ENCODE measurements at places on chromosomes 7 and 10. TPM values are rescaled to one million over a fixed set of nuclear protein-coding genes. Genes with fewer than 3 reads are reported as not detected.

DNA sequence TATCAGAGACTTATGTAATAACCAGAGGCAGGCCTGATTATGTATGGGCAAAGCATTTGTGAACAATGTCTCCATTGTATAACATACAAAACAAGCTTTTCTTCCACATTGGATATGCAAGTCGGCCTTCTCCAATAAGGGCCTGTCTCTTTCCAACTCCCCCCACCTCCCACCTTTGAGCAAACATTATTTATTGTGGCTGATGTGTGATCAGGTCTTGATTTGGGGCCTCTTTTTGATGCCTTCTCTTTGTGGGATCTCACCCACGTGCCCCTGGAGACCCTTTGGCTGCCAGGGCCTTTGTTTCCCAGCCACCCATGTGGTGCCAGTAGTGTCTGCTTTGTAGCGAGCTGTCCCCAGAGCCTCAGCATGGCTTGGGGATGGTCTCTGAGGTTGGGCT is 53.0 kb downstream of the TCF7L2 start:
- no peak for DNase-seq

The SPDYE11 gene
- not detected for total RNA-seq

DNA sequence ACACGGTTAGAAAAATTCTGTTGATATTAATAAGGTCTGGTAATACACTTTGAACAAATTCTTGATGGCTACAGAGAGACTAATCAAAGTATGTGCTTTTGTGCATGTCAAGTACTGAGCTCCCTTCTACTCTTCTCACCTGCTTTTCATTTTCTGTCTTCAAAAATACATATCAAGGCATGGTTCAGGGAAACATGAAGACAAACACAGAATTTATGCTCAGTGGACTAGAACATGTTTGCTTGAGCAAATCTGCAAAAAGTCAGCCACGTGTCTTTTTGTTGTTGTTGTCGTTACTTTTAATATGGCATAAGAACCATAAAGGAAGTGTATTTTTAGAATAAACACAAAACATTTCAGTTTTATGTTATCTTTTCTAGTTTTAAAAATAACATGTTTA is 21.9 kb downstream of the CDK13 start:
- no peak for DNase-seq

- DNase-seq, result no peak
Observed at GRCh38 chr10:22854935-22855421, 72.9 kb upstream of the ARMC3 start.

DNA sequence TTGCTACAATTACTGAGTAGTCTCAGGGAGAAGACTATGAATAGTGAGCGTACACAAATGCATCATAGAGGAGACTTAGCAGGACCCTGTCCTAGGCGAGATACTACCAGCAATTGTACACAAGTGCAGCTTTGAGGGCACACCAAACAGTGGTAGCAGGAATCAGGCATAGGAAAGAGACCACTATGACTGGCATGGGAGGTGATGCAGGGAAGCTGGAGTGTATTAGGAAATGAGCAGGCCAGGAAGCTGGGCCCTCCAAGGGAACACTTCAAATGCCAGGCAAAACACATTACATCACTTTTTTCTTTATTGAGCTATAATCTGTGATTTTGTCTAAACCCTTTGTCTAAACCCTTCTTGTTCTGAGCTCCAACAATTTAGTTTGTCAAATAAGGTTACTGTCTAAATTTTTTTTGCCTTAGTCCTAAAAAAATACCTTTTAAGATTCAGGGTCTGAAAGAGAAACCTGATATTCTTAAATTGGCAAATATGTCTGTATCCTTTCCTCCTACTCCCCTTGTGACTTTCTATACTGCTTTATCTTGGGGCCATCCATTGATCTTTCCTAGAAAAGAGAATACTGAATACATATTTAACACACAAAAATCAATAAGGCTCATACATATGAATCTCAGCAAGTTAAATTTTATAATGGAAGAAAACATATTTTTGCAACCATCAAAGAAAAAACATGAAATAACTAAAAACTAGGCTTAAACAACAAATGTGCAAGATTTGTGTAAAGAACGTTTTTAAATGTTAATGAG is 193.8 kb upstream of the PHYHIPL start:
- DNase-seq, result no peak

- no peak for DNase-seq
Observed at GRCh38 chr10:79305988-79306387, 41.3 kb upstream of the PPIF start.

GRCh38 chr7:40551685-40552576 is 417.1 kb downstream of the SUGCT start:
- peak; percentile 34 for DNase-seq

- DNase-seq, result no peak
Observed at GRCh38 chr10:88754287-88754686, 5.5 kb upstream of the LIPN start.

DNA sequence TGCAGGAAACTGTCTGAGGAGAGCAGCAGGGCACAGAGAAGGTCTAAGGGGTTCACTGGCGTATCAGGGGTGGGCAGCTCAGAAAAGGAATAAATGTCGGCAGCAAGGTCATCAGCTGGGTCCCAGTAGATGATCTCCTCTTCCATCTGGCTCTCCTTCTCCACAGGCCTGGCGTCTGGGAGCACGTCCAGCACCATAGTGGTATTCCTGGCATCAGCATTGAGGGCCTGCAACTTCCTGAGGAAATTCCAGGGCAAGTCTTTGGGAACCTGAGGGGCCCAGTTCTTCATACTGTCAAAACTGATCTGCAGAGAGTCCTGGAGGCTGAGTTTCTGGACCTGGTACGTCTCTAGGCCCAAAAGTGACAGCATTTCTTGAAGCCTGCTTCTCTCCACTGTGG is 9.6 kb upstream of the MRPS24 start:
- no peak for DNase-seq

- no peak for DNase-seq
Observed at GRCh38 chr10:81426722-81427121, 448.3 kb upstream of the NRG3 start.

The ADIRF gene
- not detected for total RNA-seq

The TRPV6 gene
- total RNA-seq, result not detected

The TCAF1 gene
- total RNA-seq, result 7.7 TPM

DNA sequence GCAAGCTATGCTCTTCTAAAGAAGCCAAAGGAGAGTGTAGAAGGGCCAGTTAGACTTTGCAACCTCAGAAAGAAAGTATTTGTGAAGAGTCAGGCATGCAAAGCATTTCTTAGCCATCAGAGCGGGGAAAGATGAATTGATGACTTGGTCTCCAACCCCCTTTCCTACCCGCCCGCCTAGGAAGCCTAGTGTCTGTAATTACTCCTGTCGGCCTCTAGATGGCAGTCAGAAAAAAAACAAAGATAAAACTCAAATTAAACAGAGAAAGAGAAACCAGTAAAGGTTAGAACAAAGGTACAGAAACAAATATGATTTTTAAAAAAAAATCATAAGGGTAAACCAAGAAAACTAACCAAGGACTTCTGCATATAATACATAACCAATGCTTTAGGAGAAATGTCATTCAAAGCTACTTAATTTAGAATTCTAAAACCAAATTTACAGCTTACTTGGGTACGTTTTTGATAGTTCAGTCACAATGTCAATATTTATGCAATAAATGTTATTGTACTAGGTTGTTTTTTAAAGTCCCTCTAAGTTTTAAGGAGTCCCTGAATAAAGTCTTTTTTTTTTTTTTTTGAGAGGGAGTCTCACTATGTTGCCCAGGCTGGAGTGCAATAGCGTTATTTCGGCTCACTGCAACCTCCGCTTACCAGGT is 97.6 kb downstream of the LYZL1 start:
- DNase-seq, result peak; percentile 16

The ZNF92 gene
- total RNA-seq, result 30.1 TPM

- DNase-seq, result no peak
Observed at GRCh38 chr10:89085153-89085552, 94.6 kb downstream of the FAS start.

The C1QL3 gene
- total RNA-seq, result not detected

The SORCS1 gene
- total RNA-seq, result not detected

The SMKR1 gene
- total RNA-seq, result 0.22 TPM

DNA sequence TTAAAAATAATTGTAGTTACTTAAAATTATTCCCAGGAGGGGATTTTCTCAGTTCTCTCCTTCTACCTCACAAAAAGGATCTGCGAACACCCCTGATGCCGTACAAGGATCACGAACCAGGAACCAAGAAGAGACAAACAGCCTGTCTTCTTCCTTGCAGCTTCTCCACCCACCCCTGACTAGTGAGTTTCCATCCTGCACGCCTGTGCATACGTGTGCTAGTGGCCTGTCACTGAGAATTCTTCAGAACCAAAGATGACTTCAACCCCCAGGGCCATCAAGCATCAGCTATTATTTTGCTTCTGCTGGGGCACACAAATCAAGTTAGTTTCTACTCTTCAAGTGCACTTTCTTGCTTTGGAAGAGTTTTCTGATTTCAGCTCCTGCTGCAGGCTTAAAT is 175.5 kb upstream of the KLF6 start:
- no peak for DNase-seq

GRCh38 chr10:75367901-75368300 is 33.7 kb downstream of the ZNF503 start:
- DNase-seq, result no peak

DNA sequence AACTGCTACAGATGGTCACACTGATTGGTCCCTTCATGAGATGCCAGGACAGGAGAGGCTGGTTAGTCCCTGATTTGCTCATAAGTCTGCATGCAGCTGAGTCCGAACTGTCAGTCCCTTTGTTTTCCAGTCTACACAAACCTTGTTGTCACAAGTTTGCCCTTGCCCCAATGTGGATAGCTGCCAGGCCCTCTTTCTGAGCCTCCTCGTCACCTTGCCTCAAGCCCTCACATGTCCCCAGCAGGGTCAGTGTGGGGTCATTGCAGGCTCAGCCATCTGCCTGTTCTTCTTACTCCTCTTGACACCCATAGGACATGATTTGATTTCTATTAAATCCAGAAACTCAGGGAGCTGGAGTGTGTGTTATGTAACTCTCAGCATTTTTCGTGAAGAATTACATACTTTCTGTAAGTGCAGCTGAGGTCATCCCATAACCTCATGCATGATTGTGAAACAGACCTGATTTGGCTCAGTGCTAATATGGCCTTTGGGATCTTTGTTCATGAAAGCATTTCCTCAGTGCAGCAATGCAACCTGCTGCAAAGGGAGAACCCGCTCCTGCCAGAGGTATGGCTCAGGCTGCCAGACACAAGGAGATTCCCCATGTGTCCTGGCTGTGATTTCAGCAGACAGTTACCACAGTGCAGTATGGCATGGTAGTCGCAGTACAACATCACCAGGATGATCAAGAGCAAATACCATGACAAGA is 70.0 kb upstream of the ZMIZ2 start:
- no peak for DNase-seq

- DNase-seq, result no peak
Observed at GRCh38 chr10:97689559-97690020, 2.5 kb upstream of the AVPI1 start.

DNA sequence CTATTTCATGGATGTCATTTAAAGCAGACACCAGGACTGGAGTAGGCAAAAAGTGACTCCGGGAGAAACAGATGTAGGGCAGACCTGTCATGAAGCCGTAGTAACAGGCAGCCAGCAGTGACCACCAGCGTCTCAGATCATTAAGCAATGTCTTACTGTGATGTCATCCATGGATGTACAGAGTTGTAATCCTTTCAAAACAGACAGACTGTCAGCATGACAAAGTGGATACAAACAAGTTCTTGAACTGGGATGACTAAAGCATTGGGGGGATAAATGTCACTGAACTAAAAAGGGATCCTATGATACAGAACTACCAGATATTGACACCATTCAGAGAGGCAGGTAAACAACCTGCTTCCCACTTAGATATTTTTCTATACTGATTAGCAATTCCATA is 675.5 kb downstream of the PARD3 start:
- no peak for DNase-seq
